ENCODE measurements at places on chromosomes 1 and 21. TPM values are rescaled to one million over a fixed set of nuclear protein-coding genes. Genes with fewer than 3 reads are reported as not detected.

The VCAM1 gene
- not detected for polyA plus RNA-seq

The TCHH gene
- not detected for polyA plus RNA-seq

The BARHL2 gene
- polyA plus RNA-seq: not detected

The GJB4 gene
- not detected for polyA plus RNA-seq

The COL11A1 gene
- not detected for polyA plus RNA-seq

The EDARADD gene
- polyA plus RNA-seq: 4.7 TPM

The ADCY10 gene
- polyA plus RNA-seq: not detected

The COL24A1 gene
- polyA plus RNA-seq: not detected

The OTUD7B gene
- 0.27 TPM for polyA plus RNA-seq

The ZBTB48 gene
- 18.4 TPM for polyA plus RNA-seq

The USH2A gene
- not detected for polyA plus RNA-seq

The LIN9 gene
- polyA plus RNA-seq: 3.8 TPM

The GSTM5 gene
- polyA plus RNA-seq: not detected

The DRAM2 gene
- polyA plus RNA-seq: 101 TPM

The RAB7B gene
- polyA plus RNA-seq: not detected

The RIPPLY3 gene
- not detected for polyA plus RNA-seq

The CAMTA1 gene
- polyA plus RNA-seq: 118 TPM

The MASP2 gene
- 0.07 TPM for polyA plus RNA-seq

The HPCAL4 gene
- 9.6 TPM for polyA plus RNA-seq

The C1QB gene
- polyA plus RNA-seq: not detected

The GJA8 gene
- not detected for polyA plus RNA-seq

The ADGRL2 gene
- not detected for polyA plus RNA-seq

The GNAT2 gene
- polyA plus RNA-seq: not detected

The AMY2A gene
- polyA plus RNA-seq: not detected

The AVPR1B gene
- not detected for polyA plus RNA-seq

The ZSWIM5 gene
- 0.09 TPM for polyA plus RNA-seq

The ANGEL2 gene
- 22.3 TPM for polyA plus RNA-seq

The GPR37L1 gene
- polyA plus RNA-seq: 0.07 TPM

The PEA15 gene
- polyA plus RNA-seq: 7.6 TPM

The FCRL2 gene
- not detected for polyA plus RNA-seq

The OLFML3 gene
- polyA plus RNA-seq: not detected

The CFHR1 gene
- polyA plus RNA-seq: not detected

The SLC1A7 gene
- polyA plus RNA-seq: not detected

The C1orf115 gene
- polyA plus RNA-seq: 2.9 TPM

The ATP6V1G3 gene
- not detected for polyA plus RNA-seq

The ZNF695 gene
- not detected for polyA plus RNA-seq

The S100A7A gene
- not detected for polyA plus RNA-seq

The THRAP3 gene
- polyA plus RNA-seq: 98.6 TPM

The SLC16A4 gene
- 0.29 TPM for polyA plus RNA-seq

The OLFM3 gene
- not detected for polyA plus RNA-seq

The SELE gene
- not detected for polyA plus RNA-seq

The AADACL3 gene
- not detected for polyA plus RNA-seq

The CFAP141 gene
- polyA plus RNA-seq: not detected

The HJV gene
- polyA plus RNA-seq: not detected

The PRELP gene
- not detected for polyA plus RNA-seq

The HUNK gene
- polyA plus RNA-seq: not detected

The FNDC7 gene
- 0.10 TPM for polyA plus RNA-seq

The LCE1A gene
- not detected for polyA plus RNA-seq

The FMO3 gene
- polyA plus RNA-seq: not detected

The MYOC gene
- polyA plus RNA-seq: not detected

The TFF2 gene
- not detected for polyA plus RNA-seq

The IFI6 gene
- 139 TPM for polyA plus RNA-seq

The PEAR1 gene
- polyA plus RNA-seq: not detected

The MANEAL gene
- polyA plus RNA-seq: 1.3 TPM

The KHDRBS1 gene
- polyA plus RNA-seq: 116 TPM

The CD84 gene
- 15.9 TPM for polyA plus RNA-seq

The CDK18 gene
- 0.76 TPM for polyA plus RNA-seq

The SYDE2 gene
- polyA plus RNA-seq: 2.3 TPM

The SCYL3 gene
- polyA plus RNA-seq: 15.7 TPM

Data from CD4-positive, alpha-beta memory T cell (primary cell).